ENCODE measurements at places on chromosomes 3 and 15.

- DNase-seq = no peak
Observed at GRCh38 chr15:64837502-64837901, 4.2 kb upstream of the PLEKHO2 start.

- DNase-seq = no peak
Observed at GRCh38 chr3:43388175-43388574, 101.8 kb downstream of the SNRK start.

GRCh38 chr3:136247436-136247835 lies 2.7 kb upstream of the PCCB start:
- no peak for DNase-seq

DNA sequence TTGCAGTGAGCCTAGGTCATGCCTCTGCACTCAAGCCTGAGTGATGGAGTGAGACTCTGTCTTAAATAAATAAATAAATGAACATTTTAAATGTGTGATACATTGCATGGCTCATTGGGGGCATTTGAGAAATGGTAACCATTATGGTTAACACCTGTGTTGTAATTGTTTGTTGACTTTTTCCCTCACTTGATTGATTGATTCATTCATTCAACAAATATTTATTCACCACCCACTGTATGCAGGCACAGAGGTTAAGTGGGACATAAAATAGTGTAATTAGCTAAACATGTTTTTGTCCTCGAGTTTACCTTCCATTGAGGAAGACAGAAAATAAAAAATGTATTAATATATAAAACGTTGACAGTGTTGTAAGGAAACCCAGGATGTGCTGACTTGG lies 127.1 kb upstream of the ANKRD28 start:
- no peak for DNase-seq

DNA sequence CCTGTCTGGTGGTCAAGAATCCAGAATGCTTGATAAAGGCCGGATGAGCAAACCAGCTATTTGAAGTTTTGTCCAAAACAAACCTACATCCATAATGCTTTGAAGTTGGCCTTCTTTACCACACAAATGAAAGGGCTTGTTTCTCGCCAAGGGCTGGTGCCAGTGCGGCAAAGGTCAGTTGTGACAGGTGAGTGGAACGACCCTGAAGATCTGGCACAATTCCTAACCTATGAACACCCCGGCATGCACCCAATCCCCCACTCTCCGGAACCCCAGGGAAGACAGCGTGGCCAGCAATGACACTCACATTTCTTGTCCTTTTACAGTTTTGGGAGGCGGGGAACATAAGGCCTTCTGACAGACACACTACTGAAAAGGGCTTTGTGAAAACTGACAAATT lies 90.6 kb downstream of the ATP10A start:
- no peak for DNase-seq

- no peak for DNase-seq
Observed at GRCh38 chr15:66236806-66237375, 16.7 kb downstream of the MEGF11 start.

DNA sequence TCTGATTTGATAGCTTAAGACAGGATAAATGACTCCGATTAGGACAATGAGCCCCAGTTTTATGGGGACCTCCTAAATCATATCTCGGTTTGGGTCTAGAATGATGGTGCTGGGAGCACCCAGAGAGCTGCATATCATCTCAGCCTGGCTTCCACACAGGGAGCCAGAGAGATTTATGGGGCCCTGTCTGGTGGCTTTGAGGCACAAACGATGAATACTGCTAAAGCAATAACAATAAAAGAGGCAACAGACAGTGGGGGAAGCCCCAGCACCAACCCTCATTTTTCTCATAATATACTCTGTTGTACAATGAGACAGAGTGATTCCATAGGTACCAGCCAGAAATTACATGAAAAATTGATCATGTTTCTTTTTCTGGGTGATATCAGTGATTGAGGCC lies 889.0 kb upstream of the CFAP20DC start:
- no peak for DNase-seq

DNA sequence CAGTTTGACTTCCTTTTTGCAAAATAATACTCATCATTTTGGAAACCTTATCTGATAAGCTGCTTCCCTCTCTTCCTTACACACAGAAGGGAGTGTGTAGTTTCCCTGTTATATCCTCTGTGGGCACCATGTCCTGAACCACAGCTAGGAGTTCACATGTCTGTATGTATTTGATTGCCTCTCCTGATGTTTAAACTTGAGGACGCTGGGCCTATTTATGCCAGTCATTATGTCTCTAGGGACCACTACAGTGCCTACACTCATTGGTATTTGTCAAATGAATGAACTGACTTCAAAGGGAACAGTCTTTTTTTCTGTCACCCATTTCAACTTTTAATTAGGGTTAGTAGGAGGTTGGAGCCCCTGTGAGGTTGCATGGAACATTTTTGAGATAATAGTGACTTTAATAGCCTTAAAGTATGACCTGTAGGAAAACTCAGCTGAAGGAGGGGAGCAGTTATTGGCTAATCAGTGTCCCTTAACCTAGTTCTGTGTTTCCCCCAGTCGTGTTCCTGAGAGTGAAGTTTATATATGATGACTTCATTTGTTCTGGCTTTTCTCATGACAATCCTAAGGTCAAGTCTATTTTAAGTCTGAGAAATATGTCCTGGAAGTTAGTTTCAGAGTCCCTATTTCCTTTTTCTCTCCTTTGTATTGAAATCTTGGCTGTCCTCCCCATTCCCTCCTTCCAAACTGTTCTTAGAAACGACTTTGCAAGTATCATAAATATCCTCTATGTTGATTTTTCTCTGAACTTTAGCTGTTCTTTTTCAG lies 28.9 kb downstream of the PDE8A start:
- no peak for DNase-seq
